Stimulated activated CD8-positive, alpha-beta memory T cell treated with anti-CD3 and anti-CD28 coated beads, Interleukin-7, amount 100 ng/mL, for 24 hours (primary cell): ENCODE measurements at places on chromosomes 7 and 10.

- DNase-seq: no peak
Observed at GRCh38 chr7:43143918-43144589, 31.6 kb downstream of the HECW1 start.

DNA sequence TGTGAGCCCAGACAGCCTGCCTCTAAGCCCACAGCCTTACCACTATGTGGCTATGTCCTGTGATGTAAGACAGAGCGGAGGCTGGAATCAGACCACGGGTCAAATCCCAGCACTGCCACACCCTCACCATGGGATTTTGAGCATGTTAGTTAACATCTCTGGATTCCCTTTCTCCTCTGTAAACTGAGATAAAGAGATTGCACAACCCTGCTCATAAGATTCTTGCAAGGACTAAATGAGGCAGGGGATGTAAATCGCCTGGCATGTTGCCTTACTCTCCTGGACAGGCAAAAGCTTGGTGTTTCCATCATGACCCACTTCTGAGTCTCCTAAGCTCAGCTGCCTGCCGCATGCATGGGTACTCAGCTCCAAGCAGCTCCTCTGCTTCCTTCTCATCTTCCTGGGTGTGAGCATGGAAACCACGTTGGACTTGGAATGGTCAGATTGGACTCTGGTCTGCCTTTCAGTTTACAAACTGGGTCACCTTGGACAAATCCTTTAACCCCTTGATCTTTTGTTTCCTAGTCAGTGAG is 41.3 kb upstream of the MTURN start:
- DNase-seq: no peak

DNA sequence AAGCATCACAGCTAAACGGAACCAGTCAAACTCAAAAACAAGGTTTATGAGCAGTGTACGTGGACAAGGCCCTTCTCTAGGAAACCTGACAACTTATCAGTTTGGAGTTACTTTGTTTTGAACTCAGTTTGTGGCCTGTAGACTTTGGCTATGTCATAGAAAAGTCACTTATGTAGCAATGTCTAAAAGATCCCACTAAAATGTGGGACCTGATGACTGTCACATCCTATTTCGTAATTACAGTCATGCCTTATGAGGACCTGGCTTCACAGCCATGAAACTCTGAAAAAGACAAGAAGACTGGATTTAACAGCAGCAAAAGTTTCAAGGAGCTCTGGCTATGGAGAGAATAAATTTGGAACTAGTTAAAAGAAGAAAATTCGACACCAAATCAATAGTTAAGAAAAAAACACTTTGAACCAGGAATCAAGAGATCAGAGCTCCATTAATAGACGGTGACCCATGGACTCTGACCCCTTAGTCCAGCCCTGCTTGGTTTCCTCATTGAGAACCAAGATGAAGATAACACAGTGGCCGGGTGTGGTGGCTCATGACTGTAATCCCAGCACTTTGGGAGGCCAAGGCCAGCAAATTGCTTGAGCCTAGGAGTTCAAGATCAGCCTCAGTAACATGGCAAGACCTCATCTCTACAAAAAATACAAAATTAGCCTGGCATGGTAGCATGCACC is 204.3 kb downstream of the SFMBT2 start:
- DNase-seq: no peak

DNA sequence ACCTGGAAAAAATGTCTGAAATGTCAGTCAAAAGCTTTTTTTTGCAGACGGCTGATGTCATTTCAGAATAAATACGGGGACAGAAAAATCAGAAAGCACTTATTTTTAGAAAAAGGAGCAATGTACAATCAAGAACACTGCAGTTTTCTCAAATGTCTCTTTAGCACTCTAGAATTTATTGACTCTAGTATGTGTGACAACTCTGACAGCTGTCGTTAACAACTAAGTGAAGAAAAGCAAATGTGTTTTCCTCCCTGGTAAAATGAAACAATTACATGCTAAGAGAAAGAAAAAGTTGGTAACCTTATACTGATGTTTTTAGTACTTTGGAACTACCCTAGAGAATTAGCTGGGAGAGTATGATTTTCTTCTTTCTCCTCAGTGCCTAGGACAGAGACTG is 497.4 kb downstream of the GRM8 start:
- no peak for DNase-seq

GRCh38 chr10:96880575-96880974 is 48.5 kb downstream of the LCOR start:
- DNase-seq: no peak

- no peak for DNase-seq
Observed at GRCh38 chr7:36180121-36180520, 27.1 kb downstream of the EEPD1 start.

- no peak for DNase-seq
Observed at GRCh38 chr7:105992905-105993304, 29.8 kb downstream of the CDHR3 start.

- peak; percentile 31 for DNase-seq
Observed at GRCh38 chr10:128263891-128264688, 137.9 kb upstream of the MKI67 start.

GRCh38 chr7:40763319-40764287 is 628.8 kb downstream of the SUGCT start:
- DNase-seq: no peak

GRCh38 chr7:85111761-85112160 is 75.1 kb downstream of the SEMA3D start:
- no peak for DNase-seq

- no peak for DNase-seq
Observed at GRCh38 chr7:36748017-36748487, 23.8 kb upstream of the AOAH start.

DNA sequence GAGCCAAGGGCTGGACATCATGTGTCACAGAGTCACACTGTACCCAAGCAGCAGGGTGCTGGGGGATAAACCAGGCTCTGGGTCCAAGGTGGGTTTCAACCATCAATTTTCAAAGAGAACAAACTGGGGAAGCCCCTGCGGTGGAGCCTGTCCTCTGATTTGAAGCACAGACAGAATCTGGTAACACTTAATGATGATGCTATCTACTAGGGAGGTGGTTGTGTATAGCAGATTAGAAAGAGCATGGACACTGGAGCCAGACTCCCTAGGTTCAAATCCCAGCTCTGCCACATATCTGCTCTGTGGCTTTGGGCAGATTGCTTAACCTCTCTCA is 204.9 kb upstream of the ZMIZ1 start:
- no peak for DNase-seq

DNA sequence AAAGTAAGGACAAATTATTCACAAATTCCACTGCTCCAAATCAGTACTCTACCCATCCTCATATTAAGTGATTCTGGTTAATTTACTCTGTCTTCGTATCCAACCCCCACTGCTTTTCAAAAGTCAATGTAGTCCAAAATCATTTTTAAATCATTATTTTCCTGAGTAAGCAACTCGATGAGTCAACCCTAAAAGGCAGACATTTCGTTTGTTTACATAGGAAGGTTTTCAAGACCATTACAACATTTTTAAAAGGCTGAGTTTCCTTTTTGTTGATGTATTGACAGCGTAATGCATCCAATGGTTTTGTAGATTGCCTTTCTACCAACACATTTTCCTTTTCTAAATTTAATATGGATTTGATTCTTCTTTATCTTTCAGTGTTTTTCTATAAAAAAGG is 523.0 kb upstream of the ANKRD30A start:
- DNase-seq: no peak

- no peak for DNase-seq
Observed at GRCh38 chr7:44748948-44749731, 493 bp downstream of the ZMIZ2 start.

GRCh38 chr10:107848726-107849360 is 684.3 kb upstream of the SORCS1 start:
- no peak for DNase-seq

DNA sequence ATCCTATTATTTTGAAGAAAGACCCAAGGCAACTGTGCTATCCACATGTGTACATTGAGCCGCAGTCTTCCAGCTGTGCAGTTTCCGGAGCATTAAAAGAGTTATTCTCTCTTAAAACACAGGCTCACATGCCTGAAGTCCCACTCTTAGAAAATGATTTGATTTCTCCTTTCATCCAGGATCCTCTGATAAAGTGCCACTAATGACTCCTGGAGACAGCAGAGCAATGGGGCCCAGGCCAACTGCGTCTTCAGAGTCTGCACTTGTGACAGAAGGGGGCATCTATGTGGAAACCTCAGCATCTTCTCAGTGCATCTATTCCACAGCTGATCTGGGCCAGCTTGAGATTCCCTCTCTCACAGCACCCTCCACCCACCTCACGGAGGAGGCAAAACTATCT is 482.1 kb upstream of the AKR1E2 start:
- DNase-seq: no peak

DNA sequence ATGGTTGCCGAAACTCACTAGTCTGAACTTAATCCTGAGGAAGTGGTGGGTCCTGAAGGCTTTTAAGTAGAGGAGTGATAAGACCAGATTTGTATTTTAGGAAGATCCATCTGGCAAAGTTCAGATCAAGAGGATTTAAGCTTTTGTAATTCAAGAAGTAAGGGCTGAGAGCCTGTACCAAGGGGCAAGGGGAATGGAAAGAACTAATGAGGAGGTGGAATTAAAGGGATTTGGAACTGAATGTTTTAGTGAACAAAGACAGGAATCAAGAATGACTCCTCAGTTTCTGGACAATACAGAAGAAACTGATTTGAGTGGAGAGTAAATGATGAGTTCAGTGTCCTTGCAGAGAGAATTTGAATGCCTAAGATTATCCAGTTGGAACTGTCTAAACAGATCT is 249.0 kb downstream of the C7orf25 start:
- DNase-seq: no peak

DNA sequence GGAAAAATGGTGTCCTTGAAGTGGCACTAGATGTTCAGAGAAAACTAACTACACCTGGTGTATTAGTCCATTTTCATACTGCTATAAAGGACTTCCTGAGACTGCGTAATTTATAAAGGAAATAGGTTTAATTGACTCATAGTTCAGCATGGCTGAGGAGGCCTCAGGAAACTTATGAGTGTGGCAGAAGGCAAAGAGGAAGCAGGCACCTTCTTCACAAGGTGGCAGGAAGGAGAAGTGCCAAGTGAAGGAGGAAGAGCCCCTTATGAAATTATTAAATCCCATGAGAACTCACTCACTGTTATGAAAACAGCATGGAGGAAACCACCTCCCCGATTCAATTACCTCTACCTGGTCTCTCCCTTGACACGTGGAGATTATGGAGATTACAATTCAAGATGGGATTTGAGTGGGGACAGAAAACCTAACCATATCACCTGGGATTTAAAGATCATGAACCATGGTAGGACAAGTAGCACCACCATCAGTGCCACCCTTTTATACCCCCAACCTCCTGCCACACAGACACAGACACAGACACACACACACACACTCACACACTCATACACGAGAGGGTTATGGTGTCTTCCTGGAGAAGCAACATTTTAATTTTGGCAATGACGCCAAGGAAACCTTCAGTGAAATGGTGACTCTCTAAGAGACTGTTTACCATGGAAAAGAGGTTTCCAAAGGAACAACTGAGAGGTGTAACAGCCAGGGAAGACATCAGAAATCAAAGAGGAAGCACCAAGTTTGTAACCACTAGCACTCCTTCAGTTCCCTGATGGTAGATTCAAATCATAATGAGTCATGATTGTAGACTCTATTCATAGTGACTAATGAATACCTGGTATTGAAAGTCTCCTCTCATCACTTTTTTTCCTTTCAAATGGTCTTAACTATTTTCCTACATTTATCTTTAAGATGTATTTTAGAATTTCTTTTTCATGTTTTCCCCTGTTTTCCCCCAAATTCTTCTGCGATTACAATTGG is 41.8 kb upstream of the WNT16 start:
- DNase-seq: no peak

GRCh38 chr7:110885474-110885873 is 205.5 kb upstream of the LRRN3 start:
- no peak for DNase-seq

DNA sequence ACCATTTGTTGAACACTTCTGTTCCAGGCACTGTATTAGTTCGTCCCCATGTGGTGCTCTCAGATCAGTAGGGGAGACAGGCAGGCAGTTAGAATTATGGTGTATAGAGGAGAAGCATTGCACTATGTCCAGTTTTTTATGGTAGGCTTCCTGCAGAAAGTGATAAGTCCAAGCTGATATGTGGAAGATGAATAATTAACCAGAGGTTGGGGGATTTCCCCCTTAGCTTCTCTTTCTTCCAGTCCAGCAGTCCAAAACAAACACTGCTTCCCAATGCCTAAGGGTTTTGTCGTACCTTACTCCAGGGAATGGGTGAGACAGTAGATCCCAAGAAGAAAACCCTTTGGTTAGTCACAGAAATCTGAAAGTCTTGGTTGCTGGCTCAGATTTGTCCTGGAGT is 19.2 kb downstream of the HIF1AN start:
- DNase-seq: no peak

- no peak for DNase-seq
Observed at GRCh38 chr10:86288695-86289576, 77.7 kb downstream of the GRID1 start.
